Frontal cortex (tissue), 4 donors: ENCODE measurements at places on chromosomes 7 and 10.

- no peak for DNase-seq
Measured at GRCh38 chr7:122846591-122846990, 39.7 kb downstream of the CADPS2 start.

- DNase-seq, result no peak
Measured at GRCh38 chr7:130872341-130872740, 138.3 kb upstream of the KLF14 start.

DNA sequence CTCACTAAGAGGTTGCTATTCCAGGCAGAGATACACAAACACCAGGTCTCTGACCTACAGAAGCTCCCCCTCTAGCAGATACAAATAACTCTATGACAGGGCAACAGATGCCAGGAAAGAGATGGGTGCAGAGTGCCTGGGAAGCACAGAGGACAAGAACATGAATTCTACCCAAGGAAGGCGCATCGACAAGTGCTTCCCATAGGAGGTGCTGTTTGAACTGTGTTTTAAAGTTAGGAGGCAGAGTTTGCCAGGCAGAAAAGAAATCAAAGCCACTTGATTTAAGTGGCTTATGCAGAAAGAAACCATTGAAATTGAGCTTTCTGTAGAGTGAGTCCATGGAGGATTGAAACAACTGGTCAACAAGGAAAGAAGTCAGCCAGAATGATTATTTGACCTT is 35.3 kb upstream of the EGR2 start:
- DNase-seq, result no peak

DNA sequence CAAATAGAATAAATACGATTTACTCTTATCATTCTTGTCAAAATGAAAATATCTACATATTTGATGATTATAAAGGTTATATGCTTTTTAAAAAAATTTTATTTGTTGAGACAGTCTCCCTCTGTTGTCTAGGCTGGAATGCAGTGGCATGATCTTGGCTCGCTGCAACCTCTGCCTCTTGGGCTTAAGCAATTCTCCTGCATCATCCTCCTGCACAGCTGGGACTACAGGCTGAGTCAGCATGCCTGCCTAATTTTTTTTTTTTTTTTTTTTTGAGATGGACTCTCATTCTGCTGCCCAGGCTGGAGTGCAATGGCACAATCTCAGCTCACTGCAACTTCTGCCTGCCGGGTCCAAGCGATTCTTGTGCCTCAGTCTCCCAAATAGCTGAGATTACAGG is 48.9 kb downstream of the PUS7 start:
- no peak for DNase-seq

DNA sequence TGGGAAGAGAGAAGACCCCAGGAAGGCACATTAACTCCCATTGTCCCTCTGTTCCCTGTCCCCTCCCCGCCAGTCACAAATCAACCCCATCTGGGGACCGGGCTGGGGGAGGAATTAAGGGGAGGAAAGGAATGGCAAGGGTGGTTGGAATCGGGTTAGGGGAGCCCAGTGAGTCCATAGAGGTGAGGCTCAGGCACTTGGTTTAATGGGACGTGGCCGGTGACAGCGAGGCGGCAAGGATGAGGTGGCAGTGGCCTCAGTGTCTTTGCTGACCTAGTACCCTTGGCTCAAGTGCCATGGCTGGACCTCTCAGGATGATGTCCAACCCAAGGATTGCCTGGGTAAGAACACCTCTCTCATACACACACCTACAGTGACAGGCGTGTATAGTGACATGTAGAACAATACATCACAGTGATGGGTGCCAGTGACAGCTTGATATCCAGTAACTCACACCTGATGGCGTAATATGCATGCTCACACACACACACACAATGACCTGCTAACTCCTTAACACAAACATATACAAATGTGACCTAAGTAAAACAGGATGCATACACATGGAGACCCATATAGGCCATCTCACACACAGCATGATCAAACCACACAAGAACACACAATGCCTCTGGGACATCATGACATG is 12.3 kb downstream of the KCNIP2 start:
- DNase-seq, result no peak

- no peak for DNase-seq
Measured at GRCh38 chr7:158108646-158109293, 478.9 kb downstream of the PTPRN2 start.

GRCh38 chr7:131173145-131173890 is 154.4 kb upstream of the MKLN1 start:
- no peak for DNase-seq

- DNase-seq, result no peak
Measured at GRCh38 chr10:77562742-77563141, 74.9 kb downstream of the KCNMA1 start.

DNA sequence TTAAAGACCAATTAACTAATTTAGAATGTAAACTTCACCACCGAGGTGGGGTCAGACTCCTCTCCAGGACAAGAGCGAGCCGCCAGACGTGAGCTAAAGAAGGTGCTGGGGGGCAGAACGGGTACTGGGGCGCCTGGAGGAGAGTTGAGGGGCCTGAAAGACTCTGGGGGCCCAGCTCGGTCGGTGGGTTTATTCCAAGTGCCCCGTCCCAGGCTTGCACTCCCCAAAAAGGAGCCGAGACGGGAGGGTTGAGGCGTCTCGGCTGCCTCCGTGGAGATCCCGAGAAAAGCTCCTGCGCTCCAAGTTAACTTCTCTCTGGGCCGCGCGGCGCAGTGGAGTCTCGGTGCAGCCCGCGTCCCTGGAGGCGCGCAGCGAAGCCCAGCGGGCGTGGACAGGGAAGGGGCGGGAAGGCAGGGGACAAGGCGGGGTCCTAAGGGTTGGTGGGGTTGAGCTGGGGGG is 553.3 kb downstream of the TFEC start:
- no peak for DNase-seq

GRCh38 chr10:36380538-36380937 is 738.4 kb upstream of the FZD8 start:
- DNase-seq, result no peak

- DNase-seq, result no peak
Measured at GRCh38 chr7:11413901-11414300, 418.1 kb downstream of the THSD7A start.

DNA sequence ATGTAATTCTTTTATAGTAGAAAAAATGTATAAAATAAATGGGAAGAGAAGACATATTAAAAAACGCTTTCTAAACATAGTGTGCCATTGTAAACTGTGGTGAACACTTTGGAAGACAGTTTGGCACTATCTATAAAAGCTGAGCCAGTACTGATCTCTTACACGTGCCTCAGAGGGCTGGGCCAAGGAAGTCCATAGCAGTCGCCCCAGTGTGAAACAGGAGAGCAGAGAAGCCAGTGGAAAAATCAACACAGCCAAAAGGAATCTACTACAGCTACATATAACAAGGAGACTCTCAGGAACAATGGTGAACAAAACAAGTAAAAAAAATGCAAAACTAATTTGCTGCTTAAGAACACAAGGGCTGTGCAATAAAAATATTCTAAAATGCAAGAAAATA is 20.6 kb downstream of the SEPHS1 start:
- no peak for DNase-seq

- DNase-seq, result no peak
Measured at GRCh38 chr10:18332484-18332883, 192.3 kb downstream of the CACNB2 start.

DNA sequence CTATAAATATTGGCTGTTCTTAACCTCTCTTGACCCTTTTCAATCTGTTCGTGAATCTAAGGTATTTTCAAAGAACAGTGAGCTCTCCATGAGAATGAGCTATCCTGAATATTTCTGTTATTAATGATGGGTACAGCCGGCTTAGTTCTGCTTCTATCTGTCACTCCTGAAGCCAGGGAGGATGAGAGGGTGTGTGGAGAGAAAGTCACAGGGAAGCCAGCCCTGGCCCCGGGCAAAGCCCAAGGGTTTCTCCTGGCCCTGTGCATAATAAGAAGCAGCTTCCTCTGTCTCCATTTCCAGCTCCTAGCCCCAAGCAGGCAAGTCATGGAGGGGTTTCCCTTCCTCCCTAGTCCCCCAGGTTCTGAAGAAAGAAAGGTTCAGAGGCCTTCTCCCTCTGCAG is 151.1 kb downstream of the KCNMA1 start:
- DNase-seq, result no peak
